NCI-H1436 treated with DMSO at 0.1 percent for 48 hours (cell line): ENCODE measurements at places on chromosomes 13 and 19.

GRCh38 chr13:106494936-106495335 is 40.5 kb downstream of the EFNB2 start:
- DNase-seq: no peak

DNA sequence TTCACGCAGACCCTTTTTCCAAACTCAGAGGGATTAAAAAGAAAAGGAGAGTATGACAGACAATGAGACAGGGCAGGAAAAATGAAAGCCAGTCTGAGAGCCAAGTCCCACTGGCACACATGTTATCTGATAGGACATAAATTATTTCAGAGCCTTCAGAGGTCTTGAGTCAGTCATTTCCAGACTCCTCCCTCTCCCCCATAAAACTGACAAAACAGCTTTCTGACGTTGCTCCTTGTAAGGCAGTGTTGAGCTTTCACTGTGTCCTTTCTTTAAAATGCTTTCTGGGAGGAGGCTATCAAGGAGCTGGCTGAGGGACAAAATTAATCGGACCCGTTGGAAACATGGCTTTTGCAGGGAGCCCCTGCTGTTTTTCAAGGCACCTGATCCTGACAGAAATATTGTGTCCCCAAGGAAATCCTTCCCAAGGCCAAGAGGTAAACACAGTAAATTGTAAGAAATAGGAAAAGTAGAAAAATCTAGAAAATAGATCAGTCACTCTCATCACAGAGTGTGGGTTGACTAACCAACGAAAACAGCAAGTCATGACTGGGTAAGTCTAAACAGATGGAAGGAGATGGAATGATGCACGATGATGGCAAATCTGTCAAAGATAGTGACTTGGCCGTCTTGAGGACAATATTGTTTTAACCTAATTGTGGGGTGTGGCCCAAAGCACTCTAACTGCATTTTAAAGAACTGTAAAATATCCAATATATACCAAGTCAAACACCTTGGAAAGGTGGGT is 89.7 kb downstream of the DCT start:
- no peak for DNase-seq

DNA sequence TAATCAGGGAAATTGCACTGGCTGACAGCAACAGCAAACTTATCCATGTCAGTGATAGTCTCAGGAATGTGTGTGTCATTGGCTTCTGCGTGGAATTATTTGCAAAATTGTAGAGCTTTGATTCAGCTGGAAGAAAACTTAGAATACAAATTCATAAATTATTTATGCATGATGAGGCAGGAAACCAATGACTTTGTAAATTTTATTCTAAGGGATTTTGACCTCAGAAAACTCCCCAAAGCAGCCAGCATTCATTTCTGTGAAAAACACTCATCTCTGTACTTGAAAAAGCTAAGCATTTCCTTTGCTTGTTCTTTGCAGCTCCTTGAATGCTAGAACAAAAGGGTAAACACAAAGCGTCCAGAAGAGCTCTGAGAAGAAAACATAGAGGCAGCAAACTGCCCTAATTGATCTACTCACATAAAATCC is 162.4 kb downstream of the DCT start:
- DNase-seq: no peak

- no peak for DNase-seq
Measured at GRCh38 chr19:44648631-44649251, 5.0 kb downstream of the PVR start.

DNA sequence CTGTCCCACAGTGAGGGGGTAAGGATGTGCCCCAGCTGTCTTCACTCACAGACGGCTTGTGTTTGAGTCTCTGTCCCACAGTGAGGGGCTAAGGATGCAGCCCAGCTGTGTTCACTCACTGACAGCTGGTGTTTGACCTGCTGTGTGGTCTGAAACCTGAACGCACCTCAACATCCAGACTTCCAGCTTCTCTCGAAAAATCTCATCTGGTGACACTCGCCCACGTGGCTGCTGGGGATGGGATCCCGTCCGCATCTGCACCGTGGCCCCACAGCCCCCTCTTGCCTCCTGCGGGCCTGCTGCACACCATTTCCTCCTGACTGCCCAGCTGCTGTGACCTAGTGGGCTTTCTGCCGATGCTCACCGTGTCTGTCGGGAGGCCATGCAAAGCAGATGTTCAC is 27.3 kb downstream of the CHAF1A start:
- DNase-seq: no peak

DNA sequence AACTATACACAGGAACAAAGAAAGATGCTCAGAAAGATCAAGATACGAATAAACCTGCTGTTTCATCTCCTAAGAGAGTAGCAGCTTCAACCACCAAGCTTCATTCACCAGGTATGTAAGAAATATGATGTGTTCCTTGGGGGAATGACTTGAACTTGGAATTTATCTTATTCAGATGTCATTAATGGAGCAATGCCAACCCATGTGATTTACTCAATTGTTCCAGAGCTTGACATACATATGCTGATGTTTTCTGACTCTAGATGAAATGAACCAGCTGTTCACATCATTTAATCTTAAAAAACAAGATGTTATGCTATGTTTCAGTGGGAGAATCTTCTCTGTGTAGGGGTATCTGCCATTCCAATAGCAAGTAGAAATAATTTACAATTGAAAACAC is 270.9 kb downstream of the SLC7A1 start:
- DNase-seq: no peak

DNA sequence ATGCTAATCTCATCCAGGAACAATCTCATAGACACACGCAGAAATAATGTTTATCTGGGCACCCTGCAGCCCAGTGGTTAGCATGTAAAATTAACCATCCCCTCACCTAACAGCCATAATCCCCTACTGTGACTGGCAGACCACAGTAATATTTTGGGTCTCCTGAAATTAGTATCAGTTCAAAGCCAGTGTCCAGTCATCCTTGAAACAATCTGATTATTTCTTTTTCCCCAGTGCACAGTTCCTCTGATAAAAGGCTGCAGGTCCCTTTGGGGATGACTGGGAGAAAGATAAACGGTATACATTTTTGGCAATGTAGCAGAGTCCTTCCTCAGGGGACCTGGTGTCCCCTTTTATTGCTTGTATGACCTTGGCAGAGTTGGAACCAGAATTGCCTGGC is 50.4 kb upstream of the CYSLTR2 start:
- DNase-seq: no peak

GRCh38 chr13:95676105-95676761 is 706 bp upstream of the DNAJC3 start:
- no peak for DNase-seq

- DNase-seq: no peak
Measured at GRCh38 chr13:43473437-43473836, 313.3 kb downstream of the ENOX1 start.

DNA sequence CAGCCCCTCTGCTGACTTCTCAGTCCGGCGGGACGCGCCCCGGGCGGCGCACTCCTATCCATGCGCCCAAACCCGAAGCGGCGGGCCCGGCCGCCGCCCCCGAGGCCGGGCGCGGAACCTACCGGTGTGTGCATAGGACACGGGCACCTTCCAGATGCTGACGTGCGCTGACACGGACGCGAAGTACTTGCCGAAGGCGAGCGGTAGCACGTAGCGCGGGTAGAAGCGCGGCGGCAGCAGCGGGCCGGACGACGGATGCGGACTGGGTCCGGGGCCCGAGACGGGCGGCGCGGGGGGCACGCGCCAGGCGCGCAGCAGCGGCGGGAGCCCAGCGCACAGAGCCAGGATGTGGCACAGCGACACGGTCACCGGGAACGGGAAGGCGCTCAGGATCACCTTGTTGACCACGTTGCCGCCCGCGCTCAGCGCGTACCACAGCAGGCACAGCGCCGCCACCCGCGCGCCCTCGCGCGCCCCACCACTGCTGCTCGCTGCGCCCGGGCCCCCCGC is 338 bp downstream of the SLC35E1 start:
- no peak for DNase-seq

DNA sequence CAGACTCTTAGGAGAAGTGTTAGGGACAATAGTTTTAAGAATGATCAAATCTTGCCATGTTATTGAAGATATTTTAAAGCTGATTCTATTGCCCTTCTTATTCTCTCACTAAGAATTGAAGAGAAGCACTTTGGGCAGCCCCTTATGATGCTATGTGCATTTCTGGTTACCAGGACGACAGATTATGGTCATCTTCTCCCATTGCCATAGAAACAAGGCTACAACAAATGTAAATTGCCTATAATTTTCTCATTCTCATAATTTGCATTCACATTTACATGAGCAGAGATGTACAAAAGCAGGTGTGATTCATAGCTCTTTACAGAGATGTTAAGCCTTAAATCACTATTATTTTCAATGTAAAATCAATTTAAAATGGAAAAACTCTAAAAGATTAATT is 137.3 kb upstream of the PCDH9 start:
- no peak for DNase-seq

DNA sequence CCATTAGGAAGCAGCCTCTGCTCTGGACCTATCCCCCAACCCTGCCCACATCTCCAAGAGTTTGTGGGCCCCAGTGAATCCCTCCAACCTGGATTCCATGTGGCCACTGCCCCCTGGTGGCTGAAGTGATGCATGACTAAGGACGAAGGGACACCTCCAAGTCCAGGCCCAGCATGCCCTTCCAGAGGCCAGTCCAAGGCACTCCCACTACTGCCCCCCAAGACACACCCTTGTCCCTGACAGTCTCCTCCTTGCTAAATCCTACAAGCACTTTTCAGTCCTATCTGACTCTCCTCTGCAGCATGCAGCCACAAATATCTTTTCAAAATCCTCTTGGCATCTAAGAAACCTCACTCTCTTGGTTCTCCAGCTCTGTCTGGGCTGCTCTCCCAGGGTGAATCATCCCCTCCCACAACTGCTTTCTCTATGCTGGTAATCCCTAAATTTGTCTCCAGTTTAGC is 33.0 kb downstream of the DEDD2 start:
- DNase-seq: no peak
